ENCODE measurements at places on chromosomes 1 and 21.

DNA sequence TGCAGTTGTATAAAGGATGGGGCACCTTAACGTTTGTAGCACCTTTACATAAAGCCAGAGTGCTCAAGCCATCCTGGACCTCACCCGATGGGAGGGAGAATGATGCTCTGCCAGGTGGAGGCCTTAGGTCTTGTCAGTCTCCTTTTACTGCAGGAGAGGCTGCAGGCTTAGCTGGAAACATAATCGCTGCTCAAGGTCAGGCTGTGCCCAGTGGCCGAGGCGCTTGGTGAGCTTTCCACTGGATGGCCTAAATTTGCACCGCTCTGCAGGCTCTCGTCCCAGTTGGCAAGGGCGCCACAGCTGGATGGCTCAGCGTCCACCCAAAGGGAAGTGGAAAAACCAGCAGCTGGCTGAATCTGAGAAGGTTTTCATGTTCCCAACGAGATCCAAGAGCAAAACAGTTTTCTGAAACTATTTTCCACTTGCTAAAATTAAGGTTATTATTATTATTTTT, 438.9 kb downstream of the CAMTA1 start:
- no peak for DNase-seq

DNA sequence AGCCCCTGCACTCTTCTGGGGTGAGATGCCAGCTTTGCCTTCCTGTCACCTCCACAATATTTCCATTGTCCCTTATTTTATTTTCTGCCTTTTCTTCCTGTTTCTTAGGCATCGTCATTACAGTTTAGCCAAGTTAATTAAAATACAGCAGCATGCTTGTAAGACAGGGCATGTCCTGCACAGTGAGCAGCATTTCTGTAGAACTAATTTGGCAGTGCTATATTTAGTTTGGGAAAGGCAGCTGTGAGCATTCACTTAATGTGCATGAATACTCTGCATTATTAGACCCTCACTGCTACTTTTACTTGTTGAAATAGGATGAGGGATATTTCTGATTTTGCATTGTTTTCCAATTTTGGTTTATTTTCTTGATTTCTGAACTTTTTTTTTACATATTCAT, 133.3 kb downstream of the KCNK2 start:
- no peak for DNase-seq

DNA sequence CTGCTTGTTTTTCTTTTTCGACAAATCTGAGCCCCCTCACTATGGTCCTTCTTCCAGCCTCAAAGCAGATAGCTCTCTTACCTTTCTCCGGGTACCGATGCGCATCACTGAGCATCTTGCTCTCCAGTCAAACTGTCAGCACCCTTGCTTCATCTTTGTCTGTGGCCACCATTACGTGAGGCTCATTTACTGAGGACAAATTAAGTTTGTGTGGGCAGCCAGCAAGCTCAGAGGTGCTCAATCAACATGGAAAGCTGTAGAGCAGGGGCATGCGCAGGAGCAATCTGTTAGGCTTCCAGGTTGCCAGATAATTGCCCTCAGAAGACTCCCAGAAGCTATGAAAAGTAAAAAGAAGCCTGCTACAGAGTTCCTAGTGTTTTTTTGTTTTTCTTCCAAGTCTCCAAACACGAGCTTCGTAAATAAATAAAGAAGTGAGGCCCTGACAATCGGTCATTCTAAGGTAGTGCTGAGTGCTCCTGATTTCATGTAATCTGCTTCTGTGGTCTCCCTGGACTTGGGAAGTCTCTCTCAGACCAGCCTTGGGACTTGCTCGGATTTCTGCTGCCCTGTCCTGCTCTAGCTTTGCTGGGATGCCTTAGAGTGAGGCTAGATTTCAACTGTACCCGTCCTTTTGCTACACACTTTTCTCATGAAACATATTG, 1.8 kb downstream of the C1orf53 start:
- no peak for DNase-seq

DNA sequence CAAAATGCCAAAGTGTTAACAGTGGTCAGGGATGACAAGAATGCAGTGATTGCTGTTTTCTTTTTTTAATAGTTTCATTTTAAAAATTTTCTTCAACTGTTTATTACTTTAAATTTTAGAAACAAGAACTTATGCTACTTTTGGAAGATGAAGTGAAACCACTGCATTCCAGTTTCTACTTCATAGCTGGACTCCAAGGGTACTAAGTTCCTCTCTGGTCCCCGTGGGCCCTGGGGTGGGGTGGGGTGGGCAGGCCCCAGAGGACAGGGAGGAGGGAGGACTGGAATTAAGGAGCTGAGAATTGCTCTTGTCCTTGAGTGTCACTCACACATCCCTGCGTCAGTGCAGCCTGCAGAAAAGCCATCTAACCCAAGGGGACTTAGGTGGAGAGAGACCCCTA, 97.3 kb downstream of the RAVER2 start:
- DNase-seq: no peak

DNA sequence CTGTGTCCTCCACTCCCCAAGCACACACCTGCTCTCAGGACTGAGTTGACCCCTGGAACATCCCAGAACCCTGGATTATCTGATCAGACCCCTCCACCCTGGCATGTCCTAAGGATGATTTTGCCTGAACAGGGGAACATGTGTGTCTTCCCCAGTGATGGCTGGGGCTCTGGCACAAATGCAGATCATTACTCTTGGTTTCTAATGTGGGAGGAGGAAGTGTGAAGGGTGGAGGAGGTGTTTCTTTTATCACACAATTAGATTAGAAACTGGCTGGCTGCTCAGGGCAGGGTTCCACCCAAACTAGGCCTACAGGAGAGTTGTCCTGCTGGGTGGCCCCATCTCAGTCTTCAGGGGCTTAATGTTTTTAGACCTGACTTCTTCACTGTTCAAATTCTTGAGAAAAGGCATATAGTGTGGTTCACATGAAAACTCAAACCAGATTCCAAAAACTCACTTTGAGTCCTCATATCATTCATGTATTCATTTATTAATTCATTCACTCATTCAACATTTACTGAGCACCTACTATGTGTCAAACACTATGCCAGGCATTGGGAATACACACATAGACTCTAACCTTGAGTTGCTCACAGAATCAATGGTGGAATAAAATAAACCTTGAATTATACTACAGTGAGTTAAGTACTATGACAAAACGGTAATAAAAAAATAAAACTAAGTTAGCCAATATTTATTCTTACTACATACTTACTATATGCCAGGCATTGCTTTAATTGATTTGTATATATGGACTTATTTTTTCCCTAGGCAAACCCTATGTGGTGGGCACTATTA, 221.8 kb upstream of the JUN start:
- DNase-seq: no peak

- DNase-seq: no peak
These were observed 19.9 kb downstream of the LGR6 start for GRCh38 chr1:202213361-202214088.

GRCh38 chr1:25724201-25724600, 75.8 kb upstream of the SELENON start:
- peak; percentile 38 for DNase-seq

GRCh38 chr1:43931711-43932660, 1.6 kb upstream of the ARTN start:
- DNase-seq: no peak

DNA sequence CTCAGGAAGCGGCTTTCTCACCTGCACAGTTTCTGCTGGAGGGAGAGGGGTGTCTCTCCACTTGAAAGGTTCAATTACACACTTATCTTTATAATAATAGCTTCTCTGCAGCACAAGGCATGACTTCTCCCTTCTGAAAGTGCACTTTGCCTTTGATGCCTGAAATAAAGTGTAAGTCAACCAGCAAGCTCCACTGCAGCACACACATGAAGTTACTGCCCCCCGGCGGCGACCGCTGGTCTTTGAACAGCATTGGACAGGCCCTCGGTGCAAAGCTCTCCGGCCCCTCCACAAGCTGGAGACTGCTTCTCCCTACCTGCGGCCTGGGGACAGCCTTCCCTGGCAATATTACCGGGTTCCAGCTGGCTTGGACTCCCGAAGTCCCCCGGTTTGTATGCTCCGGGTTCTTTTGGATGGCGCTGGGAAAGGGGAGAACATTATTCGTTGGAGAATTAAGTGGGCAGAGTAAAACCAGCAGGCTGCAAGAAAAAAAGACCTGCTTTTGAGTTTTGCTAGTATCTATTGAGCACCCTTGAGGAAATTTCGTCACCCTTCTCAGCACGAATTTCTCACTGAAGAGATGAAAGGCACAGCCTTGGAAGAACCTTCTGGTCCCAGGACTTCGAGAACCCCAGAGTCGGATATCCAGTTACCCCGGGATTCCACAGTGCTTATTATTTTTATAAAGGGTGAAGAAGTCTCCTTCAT, 11.8 kb downstream of the RCAN1 start:
- DNase-seq: peak; percentile 69

DNA sequence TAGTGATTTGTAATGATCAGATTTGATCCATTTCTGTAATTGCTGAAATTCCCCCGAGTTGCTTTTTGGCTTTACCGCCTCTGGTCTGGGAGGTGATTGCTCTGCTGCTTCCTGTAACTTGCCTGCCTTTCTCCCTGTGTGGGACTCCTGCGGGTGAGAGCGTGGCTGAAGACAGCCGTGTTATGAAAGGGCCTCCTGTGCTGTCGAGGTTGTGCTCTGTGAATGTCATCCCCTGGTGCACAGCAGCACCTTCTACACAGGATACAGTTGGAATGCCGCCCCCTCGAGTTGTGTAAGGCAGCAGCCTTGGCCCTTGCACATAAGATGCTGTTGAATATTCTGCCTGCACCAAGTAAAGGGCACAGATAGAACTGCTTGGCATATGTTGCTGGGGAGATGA, 5.9 kb downstream of the SOD1 start:
- DNase-seq: no peak

DNA sequence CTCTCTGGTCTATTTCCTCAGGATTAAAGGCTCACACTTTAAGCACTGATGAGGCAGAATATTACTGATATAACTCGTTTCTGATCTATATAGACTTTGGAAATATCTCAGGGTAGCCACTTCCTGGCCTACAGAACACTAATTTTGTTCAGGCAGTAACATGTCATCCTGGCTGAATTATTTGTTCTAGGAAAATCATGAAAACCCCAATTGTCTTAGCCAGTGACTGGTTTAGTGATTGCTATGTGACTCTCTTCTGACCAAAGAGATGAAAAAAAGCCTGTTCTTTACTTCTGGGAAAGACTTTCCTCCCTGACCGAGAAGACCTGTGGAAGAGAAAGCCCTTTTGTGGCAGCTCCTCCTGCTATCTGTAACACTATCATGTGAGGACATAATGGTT, 453.7 kb downstream of the SETD4 start:
- DNase-seq: no peak

DNA sequence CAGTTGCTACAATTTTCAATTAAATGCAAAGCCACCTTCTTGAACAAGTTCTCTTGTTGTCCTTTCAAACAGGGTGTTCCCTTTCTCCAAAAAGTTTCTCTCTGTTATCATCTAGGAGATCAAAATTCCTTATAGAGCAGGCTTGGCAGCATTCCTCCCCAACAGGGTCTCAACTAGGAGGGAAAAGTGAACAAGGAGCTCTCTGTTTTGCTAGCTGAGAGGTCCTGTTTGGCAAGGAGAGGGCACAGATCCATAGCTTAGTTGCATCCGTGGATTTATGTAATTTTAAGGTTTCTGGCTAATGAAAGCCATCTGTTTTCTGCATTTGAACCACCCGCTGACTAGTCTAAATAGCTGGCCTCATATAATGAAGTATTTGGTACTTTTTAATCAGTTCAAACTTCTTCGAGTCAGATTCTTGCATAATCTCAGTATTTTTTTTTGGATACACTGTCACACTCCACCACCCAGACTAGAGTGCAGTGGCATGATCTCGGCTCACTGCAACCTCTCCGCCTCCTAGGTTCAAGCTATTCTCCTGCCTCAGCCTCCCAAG, 54.0 kb downstream of the APP start:
- DNase-seq: peak; percentile 28

DNA sequence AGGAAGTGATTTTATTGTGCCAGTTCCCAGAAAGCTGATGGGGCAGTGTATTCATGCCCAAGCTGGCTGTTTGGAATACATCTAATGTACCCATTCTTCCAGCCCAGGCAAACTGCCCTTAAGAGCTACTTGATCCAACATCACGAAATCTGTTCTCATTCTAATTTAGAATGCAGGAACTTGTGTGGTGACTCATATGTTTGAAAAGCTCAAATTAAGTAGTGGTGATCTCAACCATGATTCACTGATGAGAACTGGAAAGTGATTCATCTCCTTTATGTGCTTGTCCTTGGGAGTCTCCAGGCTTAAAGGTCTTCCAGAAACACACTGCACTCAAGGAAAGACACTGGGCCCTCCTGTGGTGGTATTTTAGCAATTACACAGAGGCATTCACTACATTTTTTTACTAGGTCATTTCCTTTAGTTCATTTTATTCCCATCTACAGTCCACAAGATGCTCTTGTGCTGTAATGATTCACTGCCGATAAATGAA, 65.4 kb downstream of the RPE65 start:
- no peak for DNase-seq

DNA sequence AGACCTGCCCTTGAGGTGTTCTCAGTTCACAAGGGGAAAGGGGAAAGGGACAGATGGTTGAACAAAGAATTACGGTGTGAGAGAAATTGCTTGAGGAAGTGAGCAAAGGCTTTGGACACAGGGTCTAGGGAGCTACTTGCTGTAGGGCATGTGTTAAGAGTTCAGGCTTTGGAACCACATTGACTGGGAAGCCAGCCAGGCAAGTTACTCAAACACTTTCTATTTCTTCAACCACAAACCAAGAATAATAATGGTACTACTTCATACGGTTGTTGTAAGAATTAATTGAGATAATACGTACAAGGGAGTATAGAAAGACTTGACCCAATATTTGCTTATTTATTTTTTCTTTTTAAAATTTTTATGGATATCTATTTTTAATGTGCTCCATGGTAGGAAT, 26.6 kb downstream of the AK4 start:
- peak; percentile 43 for DNase-seq

DNA sequence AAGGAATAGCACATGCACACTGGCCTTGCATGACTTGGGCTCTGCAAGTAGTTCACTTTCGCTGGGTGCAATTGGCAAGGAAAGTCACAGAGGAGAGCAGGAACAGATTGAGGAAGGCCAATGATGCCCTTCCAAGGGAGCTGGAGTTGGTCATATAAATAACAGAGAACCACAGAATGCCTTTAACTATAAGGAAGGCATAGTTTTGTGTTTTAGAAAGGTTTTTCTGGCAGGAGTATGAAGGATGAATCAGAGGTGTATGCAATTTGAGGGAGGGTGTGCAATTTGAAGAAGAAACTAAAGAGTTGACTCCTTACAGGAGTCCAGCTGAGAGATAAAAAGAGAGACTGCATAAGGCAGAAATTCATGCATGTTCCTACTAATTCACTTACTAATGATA, 112.1 kb downstream of the PHTF1 start:
- no peak for DNase-seq

All from prostate gland (tissue), 2 donors.